HEK293T (cell line): ENCODE measurements at places on chromosomes 16 and 17.

DNA sequence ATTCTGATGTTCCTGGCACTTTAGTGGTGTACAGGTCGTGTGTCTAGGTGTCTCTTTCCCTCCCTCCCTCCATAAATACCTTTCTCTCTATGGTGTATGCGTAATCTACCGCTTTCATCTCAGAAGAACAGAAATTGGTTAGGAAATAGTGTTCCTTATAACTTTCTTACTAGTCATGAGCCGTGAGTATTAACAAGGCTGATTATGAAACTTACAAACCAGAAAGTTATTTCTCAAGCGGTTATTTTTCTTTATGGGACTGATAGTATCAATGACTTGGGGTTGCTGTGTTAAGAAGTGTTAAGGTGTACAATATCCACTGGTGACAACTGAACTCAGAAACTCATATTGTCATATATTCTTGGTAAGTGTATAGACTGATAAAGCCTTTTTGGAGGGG, 13.2 kb upstream of the MYH11 start:
- no peak for DNase-seq

- DNase-seq = no peak
Measured at GRCh38 chr17:72422505-72423285, 301.9 kb downstream of the SOX9 start.

- no peak for DNase-seq
Measured at GRCh38 chr16:26983426-26983825, 83.3 kb upstream of the C16orf82 start.

DNA sequence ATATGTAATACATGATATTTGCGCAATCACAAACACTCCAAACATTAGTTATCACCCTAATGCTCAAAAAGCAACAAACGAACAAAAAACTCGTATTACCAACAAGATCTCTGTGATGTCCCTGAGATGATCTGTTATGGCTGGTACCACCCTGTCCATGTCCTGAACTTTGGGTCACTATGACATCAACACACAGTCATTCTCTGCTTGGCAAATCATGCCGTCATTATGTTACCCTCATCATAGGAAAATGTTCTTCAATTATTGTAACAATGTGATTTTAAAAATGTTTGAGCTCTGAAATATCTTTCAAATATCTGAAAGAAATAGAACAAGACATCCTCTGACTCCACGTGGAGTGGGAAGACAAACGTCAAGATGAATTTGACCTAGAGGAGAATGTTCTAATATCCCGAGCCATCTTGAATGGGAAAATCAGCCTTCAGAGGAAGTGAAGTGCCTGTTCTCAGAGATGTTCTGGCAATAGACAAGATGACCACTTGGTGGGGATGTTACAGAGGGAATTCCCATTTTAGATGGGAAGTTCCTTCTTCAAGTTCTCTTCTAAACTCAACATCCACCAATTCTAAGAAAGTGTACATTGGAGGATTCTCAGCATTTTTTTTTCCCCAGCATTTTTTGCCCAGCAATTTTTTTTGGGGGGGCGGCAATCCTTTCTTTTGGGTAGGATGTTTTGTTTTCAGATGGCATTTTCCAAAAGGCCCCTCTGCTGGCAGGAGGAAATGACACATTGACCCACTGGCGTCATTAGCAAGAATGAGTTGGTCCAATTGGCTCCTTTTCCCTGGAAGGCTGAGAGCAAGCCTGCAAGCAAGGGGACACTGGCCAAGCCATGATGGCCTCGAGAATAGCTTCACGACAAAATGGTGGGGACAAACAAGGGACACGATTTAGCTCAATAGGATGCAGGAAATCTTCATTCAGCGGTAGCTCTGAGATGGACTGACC, 3.7 kb upstream of the HSD17B2 start:
- peak; percentile 46 for DNase-seq

- DNase-seq = no peak
Measured at GRCh38 chr17:56926704-56927103, 12.9 kb upstream of the TRIM25 start.

DNA sequence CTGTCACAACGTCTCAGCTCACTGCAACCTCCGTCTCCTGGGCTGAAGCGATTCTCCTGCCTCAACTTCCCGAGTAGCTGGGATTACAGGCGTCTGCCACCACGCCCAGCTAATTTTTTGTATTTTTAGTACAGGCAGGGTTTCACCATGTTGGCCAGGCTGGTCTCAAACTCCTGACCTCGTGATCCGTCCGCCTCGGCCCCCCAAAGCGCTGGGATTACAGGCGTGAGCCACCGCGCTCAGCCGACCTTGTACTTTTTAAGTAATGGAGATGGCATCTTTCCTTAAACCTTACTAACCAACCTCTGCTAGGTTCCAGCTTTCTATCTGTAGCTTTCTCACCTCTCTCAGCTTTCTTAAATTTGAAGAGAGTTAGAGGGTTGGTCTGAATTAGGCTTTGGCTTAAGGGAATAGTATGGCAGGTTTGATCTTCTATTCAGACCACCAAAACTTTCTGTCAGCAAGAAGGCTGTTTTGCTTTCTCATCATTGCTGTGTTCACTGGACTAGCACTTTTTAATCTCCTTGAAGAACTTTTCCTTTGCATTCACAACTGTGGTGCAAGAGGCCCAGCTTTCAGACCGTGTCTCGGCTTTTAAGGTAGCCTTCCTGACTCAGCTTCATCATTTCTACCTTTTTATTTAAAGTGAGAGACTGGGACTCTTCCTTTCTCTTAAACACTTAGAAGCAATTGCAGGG, 28.0 kb downstream of the YWHAE start:
- no peak for DNase-seq

- DNase-seq = no peak
Measured at GRCh38 chr17:9001559-9001958, 19.8 kb upstream of the NTN1 start.

DNA sequence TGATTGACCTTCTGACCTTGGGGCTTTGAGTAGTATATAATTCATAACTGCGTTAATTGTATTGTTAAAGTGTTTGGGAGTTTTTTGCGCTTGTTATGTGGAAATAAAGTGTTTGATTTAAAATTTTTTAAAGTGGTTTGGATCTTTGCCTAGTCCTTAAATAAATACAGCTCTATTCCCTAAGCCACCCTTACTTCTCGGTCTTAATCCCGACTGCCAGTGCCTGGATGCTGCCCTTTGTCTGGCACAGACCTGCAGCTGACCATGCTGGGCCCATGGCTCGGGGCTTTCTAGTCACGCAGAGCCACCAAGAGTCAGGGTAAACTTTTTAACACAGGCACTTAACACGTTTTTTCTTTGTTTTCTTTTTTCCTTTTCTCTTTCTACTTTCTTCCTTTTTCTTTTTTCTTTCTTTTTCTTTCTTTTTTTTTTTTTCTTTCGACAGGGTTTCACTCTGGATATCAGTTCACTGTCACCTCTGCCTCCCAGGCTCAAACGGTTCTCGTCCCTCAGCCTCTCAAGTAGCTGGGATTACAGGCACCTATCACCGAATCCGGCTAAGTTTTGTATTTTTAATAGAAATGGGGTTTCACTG, 19.6 kb upstream of the SLC5A11 start:
- DNase-seq = no peak

GRCh38 chr16:12403746-12404658, 399.7 kb downstream of the CPPED1 start:
- no peak for DNase-seq

GRCh38 chr16:54351171-54351570, 64.6 kb upstream of the IRX3 start:
- DNase-seq = no peak

GRCh38 chr16:13171313-13171712, 269.9 kb downstream of the SHISA9 start:
- DNase-seq = no peak

GRCh38 chr17:5530265-5531084, 44.1 kb downstream of the MIS12 start:
- DNase-seq = no peak

DNA sequence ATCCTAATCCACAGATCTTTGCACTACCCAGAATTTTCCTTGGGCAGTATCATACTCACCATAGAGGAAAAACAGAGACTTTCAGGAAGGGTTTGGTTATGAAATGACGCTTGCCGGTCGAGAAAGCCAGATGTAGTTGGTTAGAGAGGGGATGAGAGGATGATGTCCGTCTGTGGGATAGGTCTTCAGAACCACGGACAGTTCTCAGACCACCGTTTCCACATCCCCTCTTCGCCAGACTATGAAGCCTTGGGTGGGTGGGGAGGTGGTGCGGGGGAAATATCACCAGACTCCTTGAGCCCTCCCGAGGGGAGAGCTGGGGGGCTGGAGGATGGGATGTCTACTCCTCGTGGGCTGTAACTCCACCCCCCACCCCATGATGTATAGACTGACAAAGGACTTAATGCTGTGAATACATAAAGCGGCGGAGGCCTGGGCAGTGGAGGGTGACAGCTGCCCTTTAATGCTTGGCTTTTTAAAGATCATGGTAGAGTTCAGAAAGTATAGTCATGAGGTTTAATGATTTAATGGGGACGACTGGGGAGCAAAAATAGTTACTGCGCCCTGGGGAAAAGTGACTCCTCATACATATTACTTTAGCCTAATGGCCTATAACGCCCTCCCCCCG, 96.6 kb downstream of the MRM1 start:
- peak; percentile 18 for DNase-seq

- DNase-seq = no peak
Measured at GRCh38 chr16:1554826-1555445, 21.5 kb downstream of the TMEM204 start.

GRCh38 chr17:40068129-40068581, 5.4 kb downstream of the THRA start:
- no peak for DNase-seq

DNA sequence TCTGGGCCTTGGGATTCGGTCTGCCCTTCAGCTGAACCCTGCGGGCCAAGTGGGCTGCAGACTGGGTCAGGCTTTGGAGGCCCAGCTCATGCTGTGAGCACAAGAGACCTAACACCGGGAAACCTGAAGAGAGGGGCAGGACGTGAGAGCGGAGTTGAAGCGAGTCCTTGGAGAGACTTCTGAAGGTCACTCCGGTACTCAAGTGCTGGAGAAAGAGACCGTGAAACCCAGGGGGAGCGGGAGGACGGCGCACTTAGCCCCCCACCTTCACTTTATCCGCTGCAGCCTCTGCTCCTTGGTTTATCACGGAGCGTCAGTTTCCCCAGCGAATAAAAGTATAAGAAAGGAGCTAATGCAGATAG, 361 bp downstream of the UQCRC2 start:
- DNase-seq = no peak

GRCh38 chr17:39208136-39208535, 8.1 kb downstream of the RPL19 start:
- DNase-seq = no peak

DNA sequence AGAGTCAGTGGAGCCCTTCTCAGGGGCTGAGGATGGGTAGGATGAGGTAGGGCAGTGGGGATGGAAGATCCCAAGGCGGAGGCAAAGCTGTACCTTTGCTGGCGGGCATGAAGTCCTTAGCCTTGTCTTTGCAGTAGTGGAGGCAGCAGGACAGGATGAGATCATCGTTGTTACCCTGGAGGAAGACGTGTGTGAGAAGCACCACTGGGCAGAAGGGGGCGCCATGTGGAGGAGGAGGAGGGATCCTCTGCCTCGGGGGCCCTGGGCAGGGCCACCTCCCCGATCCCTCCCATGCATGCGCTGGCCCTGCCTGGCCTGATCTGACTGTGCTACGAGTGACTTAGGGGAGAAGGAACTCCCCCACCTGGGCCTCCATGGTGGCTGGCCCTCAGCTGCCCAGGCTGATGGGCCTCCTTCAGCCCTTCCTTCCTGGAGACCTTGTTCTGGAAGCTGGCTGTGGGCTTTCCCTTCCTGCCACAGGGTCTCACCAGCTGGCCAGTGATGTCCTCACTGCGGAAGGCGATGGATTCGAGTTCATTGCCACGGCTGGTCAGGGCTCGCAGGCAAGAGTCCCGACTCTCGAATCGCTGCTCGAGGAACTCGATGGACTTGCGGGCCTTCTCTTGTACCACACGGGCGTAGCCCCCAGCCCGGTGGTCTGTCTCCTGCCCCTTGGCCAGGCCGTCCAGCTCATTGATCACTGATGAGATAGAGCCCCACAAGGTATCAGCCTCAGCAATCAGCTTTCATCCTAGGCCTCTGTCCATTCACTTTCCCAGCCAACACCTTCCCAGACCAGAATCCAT, 10.3 kb downstream of the HIC1 start:
- peak; percentile 73 for DNase-seq

- no peak for DNase-seq
Measured at GRCh38 chr16:65869261-65869660, 497.2 kb upstream of the CDH5 start.

DNA sequence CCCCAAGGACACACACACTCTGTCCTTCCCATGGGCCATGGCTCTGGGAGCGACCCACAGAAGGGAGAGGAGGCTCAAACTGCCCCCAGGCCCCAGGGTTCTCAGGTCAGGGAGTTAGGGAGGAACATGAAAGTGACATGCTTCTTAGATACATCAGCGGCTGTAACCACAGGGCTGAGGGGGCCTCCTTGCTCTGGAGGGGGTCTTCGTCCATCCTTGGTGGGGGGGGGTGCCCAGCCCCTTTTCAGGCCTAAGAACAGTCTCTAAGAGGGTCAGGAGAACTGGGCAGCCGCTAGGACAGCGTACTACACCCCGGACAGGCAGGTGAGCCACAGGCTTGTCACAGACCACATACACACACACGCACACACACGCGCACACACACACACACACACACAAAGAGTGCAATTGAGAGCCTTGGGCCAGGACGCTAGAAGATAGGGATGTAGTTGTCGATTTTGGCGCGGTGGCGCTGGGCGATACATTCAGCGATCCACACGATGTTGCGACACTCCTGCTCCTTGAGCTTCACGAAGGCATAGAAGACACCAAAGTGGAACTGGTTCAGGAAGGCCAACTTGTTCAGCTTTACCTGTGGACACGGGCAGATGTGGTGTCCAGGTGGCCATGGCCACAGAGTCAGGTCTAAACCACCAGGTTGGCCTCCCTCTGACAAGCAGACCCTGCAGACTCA, 7.3 kb downstream of the HSD11B2 start:
- DNase-seq = no peak

GRCh38 chr17:75875940-75876189, 2.5 kb downstream of the TRIM47 start:
- DNase-seq = no peak

DNA sequence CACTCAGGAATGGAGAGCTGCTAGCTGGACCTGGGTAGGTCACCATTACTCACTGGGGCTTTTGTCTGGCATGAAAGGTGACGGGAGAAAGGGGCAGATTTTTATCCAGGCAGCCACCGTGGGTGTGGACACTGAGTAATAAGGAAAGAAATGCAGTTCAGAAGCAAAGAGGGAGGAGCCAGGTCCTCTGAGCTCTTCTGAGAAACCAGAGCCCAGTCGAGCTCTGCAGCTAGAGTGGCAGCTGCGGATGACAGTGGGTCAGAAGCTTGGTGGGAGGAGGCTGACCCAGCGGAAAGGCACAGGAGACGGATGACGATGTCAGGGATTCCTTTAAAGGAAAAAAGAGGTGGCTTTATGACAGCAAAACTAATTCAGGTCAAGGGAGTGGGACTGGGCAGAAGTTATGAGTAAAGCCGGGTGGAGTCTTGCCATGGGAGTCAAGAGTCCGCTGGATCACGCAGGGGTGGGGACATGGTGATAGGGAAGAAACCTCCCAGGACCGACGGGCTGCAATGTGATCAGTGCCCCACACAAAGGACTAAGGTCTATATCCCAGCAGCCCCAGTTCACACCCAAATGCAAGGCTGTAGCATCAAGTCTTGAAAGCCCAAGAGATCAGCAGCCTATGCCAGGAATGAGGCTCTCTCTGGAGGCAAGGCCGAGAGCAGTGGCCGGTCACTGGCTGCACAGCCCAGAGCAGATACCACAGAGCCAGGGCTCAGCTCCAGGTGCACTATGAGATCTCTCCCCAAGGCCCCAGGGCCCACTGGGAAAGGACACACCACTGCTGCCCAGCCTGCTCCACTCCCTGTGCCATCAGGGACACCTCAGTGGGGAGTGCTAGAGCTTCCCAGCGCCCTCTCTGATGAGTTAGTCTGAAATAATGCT, 6.3 kb upstream of the MNT start:
- DNase-seq = no peak

GRCh38 chr16:65658349-65658748, 536.5 kb upstream of the CDH11 start:
- no peak for DNase-seq
